Neural progenitor cell (in vitro differentiated cells): ENCODE measurements at places on chromosomes 13 and 19.
A peak's percentile ranks its signal among the peaks of the same experiment; 100 is the strongest.

DNA sequence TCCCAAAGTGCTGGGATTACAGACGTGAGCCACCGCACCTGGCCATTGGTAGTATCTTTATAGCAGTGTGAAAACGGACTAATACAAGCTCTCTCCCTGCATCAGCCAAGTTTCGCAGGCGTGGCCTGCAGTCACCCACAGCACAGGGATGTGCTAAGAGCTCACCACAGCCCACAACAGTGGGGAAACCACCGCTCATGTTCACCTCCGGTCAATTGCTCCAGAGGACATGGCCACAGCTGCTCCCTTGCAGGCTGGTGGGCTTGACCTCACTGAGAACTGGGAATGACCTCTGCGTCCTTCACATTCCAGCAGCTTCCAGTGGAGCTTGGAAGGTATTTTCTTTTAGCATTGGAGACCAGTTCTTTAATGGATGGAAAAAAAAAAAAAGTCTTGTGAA, 156.4 kb downstream of the KCTD15 start:
- no peak for DNase-seq

GRCh38 chr13:108315273-108315672, 45.8 kb downstream of the TNFSF13B start:
- DNase-seq, result no peak

GRCh38 chr19:14835011-14835410, at the start of the genes OR7A5 and OR7C1:
OR7A5 (minus strand) TSS chr19:14835185; CDS start chr19:14828241, 6,944 bp downstream.
OR7C1 (minus strand) TSS chr19:14835185; CDS start chr19:14800136, 35,049 bp downstream.
- no peak for DNase-seq

- DNase-seq, result no peak
These were observed 1.3 kb downstream of the ZFP14 start for GRCh38 chr19:36377541-36378178.

GRCh38 chr19:1618157-1619093, 13.2 kb upstream of the UQCR11 start:
- peak; percentile 44 for DNase-seq

DNA sequence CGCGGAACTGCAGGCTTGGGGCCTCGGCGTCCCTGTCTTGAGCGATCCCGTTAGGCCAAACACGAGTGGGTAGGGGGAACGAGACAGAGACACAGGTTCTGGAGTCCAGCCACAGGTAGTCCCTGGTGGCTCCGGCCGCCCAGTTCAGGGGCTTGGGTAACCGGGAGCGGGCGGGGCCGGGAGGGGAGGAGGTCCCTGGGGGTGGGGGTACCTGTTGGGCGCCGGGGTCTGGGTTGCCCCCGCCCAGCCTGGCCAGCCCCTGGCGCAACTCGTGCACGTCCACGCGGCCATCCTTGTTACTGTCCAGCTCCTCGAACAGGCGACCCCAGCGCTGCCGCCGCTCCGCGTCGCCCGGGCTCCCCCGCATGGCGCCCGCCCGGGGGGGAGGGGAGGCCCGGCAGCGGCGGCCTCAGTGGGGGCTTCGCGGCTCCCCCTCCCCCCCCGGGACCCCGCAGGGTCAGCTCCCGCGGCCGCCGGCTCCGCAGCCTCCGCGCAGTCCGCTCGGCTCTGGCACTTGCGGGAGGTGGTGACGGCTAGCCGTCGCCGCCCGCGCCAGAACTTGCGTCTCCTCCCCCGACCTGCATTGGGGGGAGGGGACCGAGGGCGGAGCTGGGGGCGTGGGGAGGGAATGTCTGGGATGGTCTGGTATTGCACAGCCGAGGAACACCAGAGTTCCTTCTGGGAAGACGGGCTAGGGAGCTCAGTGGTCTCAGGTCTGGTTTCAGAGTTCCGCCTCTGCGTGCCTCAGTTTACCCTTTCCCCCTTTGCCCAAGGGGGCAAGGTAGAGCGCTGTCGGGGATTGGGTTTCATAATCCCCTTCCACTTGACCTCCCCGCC, at the start of gene SLC25A23:
Gene SLC25A23, minus strand, starts transcription at position 531 of the 837 bp plus-strand sequence. Its CDS starts 164 bp downstream, at position 367.
- peak; percentile 89 for DNase-seq

- DNase-seq, result no peak
These were observed 45.8 kb downstream of the RUBCNL start for GRCh38 chr13:46341112-46341711.

- DNase-seq, result no peak
These were observed 261.0 kb downstream of the GPC5 start for GRCh38 chr13:91659256-91660075.

DNA sequence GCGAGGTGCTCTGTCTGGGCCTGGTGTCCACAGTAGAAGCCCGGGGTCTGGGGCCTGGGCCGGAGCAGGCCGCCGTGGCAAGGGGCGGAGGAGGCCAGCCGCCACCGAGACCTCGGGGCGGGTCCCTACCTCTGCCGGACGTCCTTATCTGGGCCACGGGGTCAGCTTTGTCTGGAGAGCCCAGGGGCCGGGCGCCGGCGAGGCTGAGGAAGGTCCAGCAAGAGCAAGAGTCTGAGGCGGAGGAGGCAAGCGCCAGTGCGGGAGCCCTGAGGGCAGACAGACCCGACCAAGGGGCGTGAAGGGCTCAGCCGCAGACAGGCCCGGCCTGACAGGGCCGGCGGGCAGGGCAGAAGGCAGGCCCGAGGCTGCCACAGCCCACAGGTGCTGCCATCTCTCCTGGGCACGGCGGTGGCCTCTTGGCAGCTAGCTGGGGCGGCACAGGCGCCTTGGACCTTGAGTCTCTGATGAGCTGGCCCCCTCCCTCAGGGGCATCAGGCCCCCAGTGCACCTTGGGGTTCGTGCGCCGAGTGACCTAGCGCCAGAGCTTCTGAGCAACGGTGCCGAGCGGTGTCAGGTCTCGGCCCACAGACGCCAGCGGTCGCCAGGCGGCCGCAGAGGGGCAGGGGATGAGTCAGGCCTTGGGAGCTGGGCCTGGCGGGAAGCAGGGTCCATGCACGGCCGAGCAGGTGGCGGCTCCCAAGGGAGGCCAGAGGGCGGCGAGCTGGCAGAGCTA, 19.1 kb upstream of the AKAP8 start:
- no peak for DNase-seq

DNA sequence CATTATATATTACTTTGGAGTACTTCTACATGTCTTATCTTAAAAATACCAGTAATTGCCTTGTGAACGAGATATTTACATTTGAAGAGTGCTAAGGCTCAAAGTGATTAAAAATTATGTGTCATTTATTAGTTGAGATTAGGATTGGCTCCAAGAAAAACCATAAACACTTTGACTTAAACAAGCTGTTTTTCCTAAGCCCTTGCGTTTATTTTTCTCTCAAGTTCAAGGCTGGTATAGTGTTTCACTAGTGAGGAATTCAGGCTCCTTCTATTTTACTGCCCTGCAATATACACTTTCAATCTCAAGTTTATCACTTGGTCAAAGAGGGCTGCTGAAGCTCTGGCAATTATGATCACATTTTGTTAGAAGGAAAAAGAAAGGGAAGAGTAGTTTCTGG, 49.9 kb downstream of the UFM1 start:
- no peak for DNase-seq

GRCh38 chr13:48009284-48009683, 8.2 kb upstream of the SUCLA2 start:
- DNase-seq, result no peak

- no peak for DNase-seq
These were observed 21.1 kb upstream of the POMP start for GRCh38 chr13:28637714-28638355.

DNA sequence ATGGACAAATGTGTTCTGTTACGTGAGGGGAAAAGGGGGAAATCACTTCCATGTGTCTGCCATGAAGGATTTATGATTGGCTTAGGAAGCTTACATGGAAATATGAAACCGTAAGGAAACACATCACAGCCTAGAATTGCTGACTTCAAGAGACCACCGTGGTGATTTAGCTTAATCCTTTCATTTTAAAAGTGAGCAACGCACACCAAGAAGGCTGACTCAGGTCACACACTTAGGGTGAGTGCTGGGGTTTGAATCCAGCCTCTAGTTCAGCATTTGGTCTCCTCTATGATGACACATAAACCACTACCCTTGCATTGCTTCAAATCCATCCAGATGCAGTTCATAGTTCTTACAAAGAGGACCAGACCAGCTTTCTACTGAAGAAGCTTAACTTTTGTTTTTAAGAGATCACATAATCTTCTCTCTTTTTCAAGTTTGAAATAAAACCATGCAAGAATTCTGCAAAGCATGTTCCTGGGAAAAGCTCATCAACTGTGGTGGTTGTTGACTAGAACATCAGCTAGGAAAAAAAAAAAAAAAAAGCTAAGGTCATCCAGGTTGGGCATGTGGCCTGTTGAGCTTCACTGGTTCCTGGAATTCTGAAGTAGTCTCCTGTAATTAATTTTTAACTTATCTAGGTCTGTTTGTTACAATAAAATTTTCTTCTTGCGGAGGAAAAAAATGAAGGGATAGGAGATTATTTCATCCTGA, 60.2 kb upstream of the KL start:
- no peak for DNase-seq

DNA sequence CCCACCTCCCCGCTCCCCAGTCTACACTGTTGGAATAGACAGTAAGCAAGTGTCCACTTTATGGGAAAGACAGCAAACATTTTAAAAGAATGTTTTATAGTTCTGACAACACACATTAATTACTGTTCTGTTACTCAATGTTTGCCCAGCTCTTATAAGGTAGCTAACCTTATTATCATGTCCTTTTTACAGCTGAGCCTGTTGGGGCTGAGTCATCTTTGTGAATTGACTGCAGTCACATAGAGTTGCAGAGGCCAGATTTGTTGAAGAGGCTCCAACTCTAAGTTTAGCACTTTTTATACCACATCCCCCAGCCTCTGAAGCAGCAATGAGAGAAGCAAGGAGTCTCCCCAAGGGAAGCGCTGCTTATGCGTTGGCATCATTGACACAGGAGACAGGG, 76.2 kb downstream of the C13orf42 start:
- no peak for DNase-seq

DNA sequence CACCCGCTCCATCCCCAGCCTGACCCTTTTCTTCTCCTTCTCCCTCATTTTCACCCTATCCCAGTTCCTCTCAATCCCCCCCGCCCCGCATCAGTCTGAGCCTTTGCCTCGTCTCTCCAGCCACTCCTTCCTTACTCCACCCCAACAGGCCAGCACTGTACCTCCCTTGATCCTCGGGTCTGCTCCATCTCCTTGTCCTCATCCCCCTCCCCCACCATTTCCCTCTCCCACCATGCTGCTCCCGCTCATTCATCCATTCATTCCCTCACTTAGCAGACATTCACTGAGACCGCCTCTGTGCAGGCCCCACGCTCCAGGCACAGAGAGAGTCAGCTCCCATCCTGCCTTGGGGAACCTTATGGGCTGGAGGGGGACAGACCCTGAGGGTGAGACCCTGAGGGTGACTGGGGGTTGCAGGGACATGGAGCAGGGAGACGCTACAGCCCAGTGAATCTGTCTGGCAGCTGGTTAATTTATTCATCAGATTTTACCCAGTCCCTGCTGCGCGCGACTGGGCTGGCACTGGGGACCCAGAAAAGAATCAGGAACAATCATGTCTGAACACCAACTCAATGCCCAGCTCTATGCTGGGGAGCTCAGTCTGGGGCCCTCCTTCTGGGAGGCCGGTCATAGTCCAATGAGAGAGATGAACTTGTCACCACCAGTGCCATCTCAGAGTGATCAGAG, 881 bp downstream of the ARHGAP33 start:
- DNase-seq, result peak; percentile 59

- peak; percentile 28 for DNase-seq
These were observed 997 bp upstream of the CACNG8 start for GRCh38 chr19:53961523-53962356.

GRCh38 chr13:29279356-29280254, 315.9 kb downstream of the SLC7A1 start:
- no peak for DNase-seq

GRCh38 chr13:107650081-107650701, 565.1 kb downstream of the LIG4 start:
- peak; percentile 85 for DNase-seq

- DNase-seq, result no peak
These were observed 65.2 kb upstream of the PEG3 start for GRCh38 chr19:56905631-56906150.

- DNase-seq, result no peak
These were observed 30.1 kb upstream of the METTL21C start for GRCh38 chr13:102724923-102725322.

DNA sequence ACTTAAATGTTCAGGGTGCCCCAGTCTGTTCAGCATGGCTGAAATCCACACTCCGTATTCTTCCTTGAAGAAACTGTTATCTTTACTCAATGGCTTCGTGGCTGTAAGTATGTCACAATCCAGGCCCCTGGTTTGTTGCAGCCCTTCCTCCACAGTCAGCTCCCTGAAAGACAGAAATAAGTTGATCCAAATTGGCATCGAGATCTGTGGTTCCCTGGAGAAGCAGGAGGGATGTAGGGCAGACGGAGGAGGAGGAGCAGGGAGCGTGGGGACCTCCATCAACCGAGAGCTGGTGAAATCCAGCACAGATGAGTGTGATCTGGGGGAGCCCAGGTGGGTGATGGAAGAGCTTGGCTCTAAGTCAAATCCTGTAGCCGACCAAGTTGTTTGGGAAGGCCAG, 304 bp downstream of the TSPAN16 start:
- no peak for DNase-seq

- peak; percentile 28 for DNase-seq
These were observed 4.1 kb downstream of the CCDC70 start for GRCh38 chr13:51865838-51866237.
